ENCODE measurements at places on chromosomes 7 and 10. TPM values are rescaled to one million over a fixed set of nuclear protein-coding genes. Genes with fewer than 3 reads are reported as not detected.

Gene UPK3BL1
- 122 TPM for total RNA-seq

Gene FZD8
- 5.2 TPM for total RNA-seq

Gene CCT6A
- total RNA-seq = 254 TPM

Gene GRM3
- total RNA-seq = not detected

Gene ADK
- 41.5 TPM for total RNA-seq

Gene LIPN
- total RNA-seq = not detected

Gene MTURN
- 18.4 TPM for total RNA-seq

Gene PLEKHS1
- not detected for total RNA-seq

Gene NRG3
- not detected for total RNA-seq

Gene CALHM3
- not detected for total RNA-seq

Gene HKDC1
- total RNA-seq = 3.9 TPM

Gene CDK1
- 0.64 TPM for total RNA-seq

Gene DENND11
- 19.2 TPM for total RNA-seq

Gene HTR5A
- total RNA-seq = not detected

Gene LGI1
- total RNA-seq = not detected

Gene NUP42
- total RNA-seq = 29.4 TPM

Gene TRPV5
- total RNA-seq = not detected

Gene KCNH2
- total RNA-seq = 0.13 TPM

Gene OPN1SW
- total RNA-seq = not detected

Gene GNAT3
- total RNA-seq = not detected

Gene CRCP
- 45.0 TPM for total RNA-seq

Gene ATOH7
- total RNA-seq = under 0.01 TPM

Measured in bronchial epithelial cell (primary cell).